HAP-1 (cell line): ENCODE measurements at places on chromosomes 7 and 10.

GRCh38 chr7:101426303-101427011 lies 63.8 kb downstream of the COL26A1 start:
- no peak for DNase-seq

DNA sequence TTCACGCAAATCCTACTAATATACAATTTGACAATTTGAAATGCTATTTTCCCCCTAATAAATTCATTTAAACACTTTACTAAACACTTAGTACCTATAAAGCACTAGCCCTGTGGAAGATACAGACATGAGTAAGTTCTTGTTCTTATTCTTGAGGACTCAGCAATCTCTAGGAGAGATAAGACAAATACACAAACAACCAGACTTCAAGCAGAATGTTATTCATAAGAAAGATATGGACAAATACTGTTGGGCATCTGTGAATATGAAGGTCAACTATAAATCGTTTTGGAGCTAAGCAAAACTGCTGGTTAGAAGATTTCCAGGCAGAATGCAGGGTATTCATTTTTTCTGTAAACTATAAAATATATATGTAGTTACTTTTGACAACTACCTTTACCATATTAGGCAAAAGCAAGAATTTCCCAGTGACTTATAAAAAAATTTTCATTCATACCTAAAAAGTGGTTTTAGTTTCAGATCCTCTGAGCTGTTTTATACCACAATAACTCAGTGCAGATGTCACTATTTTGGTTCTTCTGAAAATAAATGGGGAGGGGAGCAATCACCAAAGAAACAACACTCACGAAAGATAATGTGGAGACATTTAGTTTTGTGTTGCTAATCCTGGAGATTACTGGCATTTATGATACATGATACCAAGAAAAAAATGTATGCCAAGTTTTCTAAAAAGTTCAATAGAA lies 3.8 kb downstream of the VPS41 start:
- DNase-seq = no peak

- no peak for DNase-seq
Observed at GRCh38 chr10:35427543-35427942, 91.2 kb downstream of the CCNY start.

DNA sequence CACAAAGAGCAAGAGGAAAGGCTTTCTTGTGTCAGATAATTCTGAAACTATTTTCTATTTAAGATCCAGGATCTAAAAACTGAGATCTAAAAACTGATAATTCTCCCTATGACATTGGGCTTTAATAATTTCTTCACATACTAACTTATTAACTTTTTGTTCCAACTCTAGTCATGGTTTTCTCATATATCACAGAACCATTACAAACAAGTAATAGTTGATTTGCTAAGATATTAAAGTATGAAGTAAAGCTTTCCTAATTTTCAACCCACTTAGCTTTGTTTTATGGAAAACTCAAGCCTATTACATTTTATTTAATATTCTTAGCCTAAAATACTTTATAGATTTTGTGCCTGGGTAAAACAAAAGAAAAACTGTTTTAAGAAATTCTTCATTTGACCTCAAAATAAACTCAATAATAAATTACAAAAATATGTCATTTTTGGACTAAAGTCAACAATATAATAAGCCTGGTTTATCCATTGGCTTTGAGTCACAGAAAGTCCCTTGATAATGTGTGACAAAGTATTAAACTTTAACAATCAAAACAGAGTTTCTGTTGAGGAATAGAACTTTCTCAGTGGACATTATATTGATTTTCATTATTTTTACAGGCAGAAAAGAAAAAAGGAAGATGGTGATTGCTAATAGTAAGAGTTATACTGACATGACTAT lies 1142.9 kb upstream of the SORCS1 start:
- no peak for DNase-seq

DNA sequence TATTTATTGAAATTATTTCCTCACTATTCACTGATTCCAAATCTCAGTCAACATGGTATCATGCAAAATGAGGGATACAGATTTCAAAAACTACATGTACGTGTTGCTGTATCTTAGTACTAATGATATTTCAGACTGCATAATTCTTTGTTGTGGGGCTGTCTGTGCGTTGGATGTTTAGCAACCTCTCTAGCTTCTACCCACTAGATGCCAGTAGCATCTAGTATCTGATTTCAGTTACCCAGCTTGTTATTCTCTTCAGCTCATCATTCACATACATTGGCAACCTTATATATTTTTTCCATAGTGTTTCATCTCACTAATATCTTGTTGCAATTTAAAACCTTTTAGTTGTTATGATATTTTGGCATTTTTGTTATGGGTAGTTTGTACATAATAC lies 22.5 kb upstream of the WASL start:
- DNase-seq = no peak

GRCh38 chr10:75547391-75548298 lies 116.2 kb downstream of the LRMDA start:
- no peak for DNase-seq

- DNase-seq = no peak
Observed at GRCh38 chr10:77603534-77603927, 34.1 kb downstream of the KCNMA1 start.

DNA sequence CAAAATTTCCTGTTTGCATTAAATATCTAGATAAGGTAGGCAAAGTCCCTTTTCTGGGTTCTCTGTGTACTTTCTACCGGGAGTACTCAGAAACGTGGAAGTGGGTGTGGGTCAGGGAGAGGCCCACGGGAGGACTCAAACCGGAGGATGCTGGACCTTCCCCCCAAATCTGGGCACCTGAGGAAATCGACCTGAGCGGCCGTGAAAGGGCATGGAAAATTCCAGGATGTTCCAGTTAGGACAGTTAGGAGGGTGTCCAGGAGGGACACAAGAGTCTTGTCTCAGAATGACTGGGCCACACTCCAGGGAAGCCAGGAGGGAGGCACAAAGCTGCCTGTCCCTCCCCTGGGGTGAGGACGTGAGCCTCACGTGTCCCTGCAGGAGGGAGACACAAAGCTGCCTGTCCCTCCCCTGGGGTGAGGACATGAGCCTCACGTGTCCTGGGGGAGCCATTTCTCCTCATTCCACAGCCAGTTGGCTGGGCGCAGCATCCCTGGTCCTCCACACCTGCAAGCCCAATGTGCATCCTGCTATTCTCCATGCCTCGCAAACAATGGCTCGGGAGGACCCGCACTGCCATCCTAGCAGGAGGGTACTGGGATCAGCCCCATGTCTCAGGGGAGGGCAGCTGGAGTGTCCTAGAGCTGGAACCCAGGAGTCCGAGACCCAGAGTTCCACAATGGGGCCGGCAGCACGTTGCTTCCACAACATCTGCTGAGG lies 190.5 kb upstream of the PPP2R2D start:
- no peak for DNase-seq

DNA sequence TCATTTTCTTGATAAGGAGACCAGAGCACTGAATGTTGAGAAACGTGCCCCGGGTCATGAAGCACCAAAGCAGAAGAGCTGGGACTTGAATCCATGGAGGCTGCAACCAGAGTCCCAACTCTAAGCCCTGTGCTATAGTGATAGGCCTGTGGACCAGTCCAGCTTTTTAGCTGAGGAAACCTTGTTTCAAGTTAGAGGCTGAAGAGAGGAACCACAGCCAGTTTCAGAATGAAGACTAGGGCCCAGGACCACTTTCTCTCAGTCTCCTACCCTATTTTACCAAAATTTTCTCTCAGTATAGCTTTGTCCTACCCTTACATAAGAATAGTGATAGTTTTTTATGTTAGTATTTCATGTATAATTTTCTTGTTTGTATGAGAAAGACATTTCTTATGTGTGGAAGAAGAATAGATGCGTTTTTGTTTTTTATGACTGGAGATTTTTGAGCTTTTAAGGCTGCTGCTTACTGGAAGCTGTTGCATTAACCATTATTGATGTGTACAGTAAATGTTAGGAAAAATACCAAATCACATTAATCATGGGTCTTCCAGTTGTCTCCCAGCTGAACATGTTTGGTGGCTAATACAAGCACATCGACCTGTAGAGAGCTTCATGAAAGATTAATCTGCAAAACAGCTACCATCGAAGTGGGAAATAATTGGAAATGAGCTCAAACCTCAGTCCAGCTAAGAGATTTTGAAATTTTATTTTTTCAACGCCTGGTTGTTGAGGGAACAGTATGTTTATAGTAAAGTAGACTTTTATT lies 45.0 kb upstream of the CSTF2T start:
- DNase-seq = no peak

- DNase-seq = no peak
Observed at GRCh38 chr10:73247509-73248258, 629 bp upstream of the DNAJC9 start.

- peak; percentile 6 for DNase-seq
Observed at GRCh38 chr7:27176962-27177794, 3.1 kb upstream of the HOXA10 start.

GRCh38 chr7:42812779-42813178 lies 99.1 kb downstream of the C7orf25 start:
- DNase-seq = no peak

- no peak for DNase-seq
Observed at GRCh38 chr10:4588824-4589223, 237.2 kb upstream of the AKR1E2 start.

DNA sequence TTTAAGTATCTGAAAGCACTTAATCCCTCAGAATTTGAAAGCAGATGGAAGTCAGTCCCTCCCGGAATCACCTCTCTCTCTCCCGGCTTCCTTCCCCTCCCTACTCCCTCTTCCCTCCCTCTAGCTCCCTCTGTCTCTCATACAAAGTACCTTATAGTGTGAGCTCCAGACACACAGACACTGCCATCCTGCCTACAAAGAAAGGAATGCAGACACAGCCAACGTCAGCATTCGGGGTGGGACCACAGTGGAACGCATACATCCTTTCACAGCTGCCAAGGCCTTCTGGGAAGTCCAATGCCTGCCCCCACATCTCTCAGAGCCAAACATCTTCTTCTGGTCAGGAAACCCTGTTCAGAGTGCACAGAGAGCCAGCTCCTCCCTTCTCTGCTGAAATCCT lies 9.3 kb downstream of the NOD1 start:
- DNase-seq = peak; percentile 79

GRCh38 chr7:47382200-47382599 lies 199.7 kb downstream of the TNS3 start:
- no peak for DNase-seq

DNA sequence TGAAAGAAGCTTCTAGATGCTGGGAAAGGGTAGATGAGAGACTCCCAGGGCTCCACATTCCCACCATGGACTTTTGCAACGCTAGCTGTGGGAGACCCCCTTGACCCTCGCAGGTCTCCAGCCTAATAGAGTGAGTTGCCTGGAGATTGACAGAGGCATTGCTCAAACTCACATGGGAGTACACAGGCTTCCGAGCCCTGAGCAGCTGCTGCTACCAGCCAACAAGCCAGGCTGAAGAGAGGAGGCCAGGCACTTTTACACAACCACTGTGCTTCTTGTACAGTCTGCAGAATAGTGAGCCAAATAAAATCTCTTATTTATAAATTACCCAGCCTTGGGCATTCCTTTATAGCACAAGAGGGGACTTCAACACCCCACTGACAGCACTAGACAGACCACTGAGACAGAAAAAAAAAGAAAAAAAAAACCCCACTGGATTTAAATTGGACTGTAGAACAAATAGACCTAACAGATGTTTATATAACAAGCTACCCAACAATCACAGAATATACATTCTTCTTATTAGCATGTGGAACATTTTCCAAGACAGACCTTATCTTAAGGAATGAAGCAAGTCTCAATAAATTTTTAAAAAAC lies 146.2 kb downstream of the ZFAND4 start:
- no peak for DNase-seq

GRCh38 chr7:143280160-143280559 lies 4.6 kb upstream of the TMEM139 start:
- DNase-seq = no peak

GRCh38 chr7:117630907-117631564 lies 151.2 kb downstream of the CFTR start:
- no peak for DNase-seq

GRCh38 chr10:120713573-120714205 lies 137.5 kb upstream of the WDR11 start:
- DNase-seq = no peak

GRCh38 chr10:81569488-81569887 lies 305.5 kb upstream of the NRG3 start:
- DNase-seq = no peak

GRCh38 chr7:66013938-66014337 lies 31.9 kb upstream of the GUSB start:
- peak; percentile 9 for DNase-seq

DNA sequence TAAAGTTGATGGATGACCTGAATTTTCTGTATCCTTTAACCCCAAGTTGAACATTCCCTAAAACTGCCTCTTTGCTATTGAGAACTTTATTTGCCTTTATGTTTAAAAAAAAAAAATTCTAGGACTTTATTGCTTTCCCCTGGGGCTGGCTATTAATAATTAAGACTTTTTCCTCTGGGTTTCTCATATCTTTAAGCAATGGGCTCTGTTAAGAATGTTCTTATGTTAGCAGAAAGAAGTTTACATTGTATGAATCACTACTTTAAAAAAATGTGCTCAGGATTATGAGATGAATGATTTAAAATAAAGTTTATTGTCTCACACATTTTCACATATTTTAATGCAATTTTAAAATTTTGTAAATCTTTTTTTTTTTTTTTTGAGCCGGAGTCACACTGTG lies 19.5 kb downstream of the TAX1BP1 start:
- no peak for DNase-seq

GRCh38 chr7:113456533-113456932 lies 338.2 kb upstream of the SMIM30 start:
- DNase-seq = no peak

- no peak for DNase-seq
Observed at GRCh38 chr10:97243836-97244235, 48.6 kb downstream of the ARHGAP19 start.

- DNase-seq = no peak
Observed at GRCh38 chr7:116230191-116231005, 20.1 kb downstream of the TES start.

DNA sequence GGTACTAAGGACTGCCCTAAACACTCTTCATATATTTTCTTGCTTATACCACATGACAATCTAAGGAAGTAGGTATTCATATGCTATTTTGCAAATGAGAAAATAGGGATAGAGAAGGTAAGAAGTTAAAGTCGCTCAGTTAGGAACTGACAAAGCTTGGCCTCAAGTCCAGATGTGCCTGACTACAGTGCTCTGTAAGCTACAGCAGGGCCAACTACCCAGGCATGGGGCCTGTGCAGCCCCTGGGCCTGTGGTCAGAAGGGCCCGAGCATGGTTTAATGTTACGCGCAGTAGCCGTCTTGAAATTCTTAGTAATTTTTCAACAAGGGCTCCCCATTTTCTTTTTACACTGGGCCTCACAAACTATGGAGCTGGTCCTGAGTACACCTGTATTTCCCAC lies 146.2 kb downstream of the GLI3 start:
- DNase-seq = no peak
